ENCODE measurements at places on chromosomes 5 and 9.

DNA sequence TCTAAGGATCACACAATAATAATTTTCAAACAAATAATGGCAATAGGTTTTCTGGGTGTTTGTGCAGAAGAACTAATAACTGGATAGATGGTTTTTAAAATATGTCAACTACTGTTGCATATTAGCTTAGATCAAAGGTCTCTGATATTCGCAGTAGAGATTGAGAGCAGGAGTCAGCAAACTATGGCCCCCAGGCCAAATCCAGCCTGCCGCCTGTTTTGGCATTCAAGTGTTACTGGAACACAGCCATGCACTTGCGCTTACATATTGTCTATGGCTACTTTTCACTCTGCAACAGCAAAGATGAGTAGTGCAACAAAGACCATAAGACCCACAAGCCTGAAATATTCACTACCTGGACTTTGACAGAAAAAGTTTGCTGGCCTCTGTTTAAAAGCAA lies 260.8 kb downstream of the GRIA1 start:
- no peak for DNase-seq

DNA sequence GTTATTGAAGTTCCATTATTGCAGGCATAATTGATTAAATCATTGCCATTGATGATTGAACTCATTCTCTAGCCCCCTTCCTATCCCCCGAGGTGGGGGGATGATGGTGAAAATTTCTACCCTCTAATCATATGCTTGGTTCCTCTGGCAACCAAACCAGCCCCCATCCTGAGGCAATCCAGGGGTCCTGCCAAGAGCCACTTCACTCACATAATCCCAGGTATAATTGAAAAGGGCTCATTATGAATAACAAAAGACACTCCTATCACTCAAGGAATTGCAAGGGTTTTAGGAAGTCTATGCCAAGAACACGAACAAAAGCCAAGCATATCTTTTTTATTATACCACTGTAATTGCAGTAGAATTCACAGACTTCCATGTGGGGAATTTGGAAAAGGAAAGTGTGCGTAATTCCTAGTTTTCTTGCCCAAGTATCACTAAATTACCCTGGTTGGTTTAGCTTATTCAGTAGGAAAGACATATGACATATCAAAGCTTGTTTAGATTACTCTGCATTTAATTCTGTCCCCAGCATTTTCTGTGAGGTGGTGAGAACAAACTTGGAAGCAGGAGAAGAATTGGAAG lies 130.7 kb upstream of the TAF11L2 start:
- DNase-seq, result no peak

DNA sequence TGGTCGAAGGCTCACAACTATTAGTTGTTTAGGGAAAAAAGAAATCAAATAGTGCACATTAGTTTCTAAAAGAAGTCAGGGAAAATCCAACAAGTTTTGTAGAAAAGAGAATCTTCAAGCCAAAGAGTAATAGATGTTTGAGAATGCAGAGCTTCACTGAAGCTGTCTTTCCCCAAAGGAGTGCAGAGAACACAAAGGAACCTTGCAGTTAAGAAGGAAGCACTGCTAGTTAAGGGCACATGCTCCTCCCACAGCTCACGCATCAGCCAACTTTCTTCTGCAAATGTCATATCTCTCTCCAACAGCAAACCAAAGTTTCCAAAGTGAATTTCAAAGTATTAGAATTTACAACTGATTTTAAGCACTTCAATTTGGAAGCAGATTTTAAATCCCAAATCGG lies 116.4 kb upstream of the FST start:
- DNase-seq, result peak; percentile 7

- DNase-seq, result no peak
Observed at GRCh38 chr9:86481466-86481865, 127.3 kb upstream of the TUT7 start.

DNA sequence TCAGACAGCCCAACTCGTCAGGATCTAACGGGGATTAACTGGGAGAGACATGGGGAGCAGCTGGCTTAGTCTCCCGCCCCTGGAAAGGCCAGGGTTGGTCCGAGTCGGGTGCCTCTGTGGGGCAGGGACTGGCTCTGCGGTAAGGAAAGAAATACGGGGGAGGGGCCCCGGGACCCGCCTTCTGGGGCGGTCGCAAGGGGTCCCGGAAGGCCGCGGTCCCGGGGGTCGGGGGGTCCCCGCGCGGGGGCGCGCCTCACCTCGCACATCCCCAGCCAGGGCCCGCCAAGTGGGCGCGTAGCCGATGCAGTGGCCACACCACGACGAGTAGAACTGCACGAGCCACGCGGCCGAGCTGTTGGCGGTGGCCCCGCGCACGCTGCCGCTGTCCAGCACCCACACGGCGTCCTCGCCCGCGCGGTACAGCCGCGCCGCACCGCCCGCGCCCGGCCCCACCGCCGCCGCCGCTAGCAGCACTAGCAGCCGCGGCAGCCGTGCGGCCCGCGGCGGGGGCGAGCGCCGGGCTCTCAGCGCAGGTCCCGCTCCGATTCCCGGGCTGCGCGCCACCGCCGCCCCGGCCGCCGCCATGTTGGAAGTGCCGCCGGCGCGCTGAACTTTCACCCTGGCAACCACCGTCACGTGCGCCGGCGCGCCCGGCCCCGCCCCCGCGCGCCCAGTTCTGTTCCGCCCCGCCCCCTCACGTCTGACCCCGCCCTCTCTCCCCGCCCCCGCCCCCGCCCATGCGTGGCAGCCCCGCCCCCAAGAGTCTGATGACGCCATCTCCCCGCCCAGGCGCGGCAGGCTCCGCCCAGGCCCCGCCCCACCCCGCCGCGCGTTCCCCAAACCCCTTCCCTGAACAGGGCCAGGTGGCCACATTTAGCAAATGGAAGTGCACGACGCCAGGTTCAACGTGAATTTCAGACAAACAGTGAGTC lies at the start of gene QSOX2:
TSS of gene QSOX2 (minus strand) at position 594 of the 932 bp plus-strand sequence. CDS start at position 585, 9 bp downstream.
- DNase-seq, result peak; percentile 75

- no peak for DNase-seq
Observed at GRCh38 chr5:59661311-59661710, 232.2 kb downstream of the PDE4D start.
